ENCODE measurements at places on chromosomes 2 and 18. TPM values are rescaled to one million over a fixed set of nuclear protein-coding genes. Genes with fewer than 3 reads are reported as not detected.

The TOGARAM2 gene
- not detected for total RNA-seq

The CRYGD gene
- total RNA-seq, result not detected

The TTN gene
- 1.1 TPM for total RNA-seq

The MERTK gene
- total RNA-seq, result 3.9 TPM

The C2orf49 gene
- 11.6 TPM for total RNA-seq

The GPN1 gene
- total RNA-seq, result 40.9 TPM

The TSN gene
- total RNA-seq, result 83.0 TPM

The RHBDD1 gene
- 7.8 TPM for total RNA-seq

The EPG5 gene
- total RNA-seq, result 16.2 TPM

The PLGLB1 gene
- total RNA-seq, result 0.62 TPM

The APCDD1 gene
- total RNA-seq, result not detected

The FSHR gene
- not detected for total RNA-seq

The FAM117B gene
- total RNA-seq, result 3.6 TPM

The STARD6 gene
- total RNA-seq, result not detected

The BBS5 gene
- total RNA-seq, result 3.3 TPM

The ZNF892 gene
- total RNA-seq, result not detected

The B3GNT2 gene
- 18.0 TPM for total RNA-seq

The CARF gene
- total RNA-seq, result 4.4 TPM

The GCFC2 gene
- 31.1 TPM for total RNA-seq

The MARCO gene
- total RNA-seq, result not detected

The TRIM43 gene
- total RNA-seq, result not detected

The C2orf15 gene
- total RNA-seq, result 4.4 TPM

The NHEJ1 gene
- 16.7 TPM for total RNA-seq

The IL1RL2 gene
- 0.11 TPM for total RNA-seq

The ELOA2 gene
- total RNA-seq, result not detected

The TET3 gene
- 6.1 TPM for total RNA-seq

The ANKZF1 gene
- total RNA-seq, result 67.9 TPM

The FBXO41 gene
- total RNA-seq, result 7.7 TPM

The MYCN gene
- not detected for total RNA-seq

The OR6B2 gene
- total RNA-seq, result not detected

The MSTN gene
- total RNA-seq, result not detected

The EML6 gene
- total RNA-seq, result 15.7 TPM

The CD28 gene
- total RNA-seq, result not detected

The SLC1A4 gene
- 9.1 TPM for total RNA-seq

The CDK15 gene
- 2.4 TPM for total RNA-seq

The TNFRSF11A gene
- total RNA-seq, result 26.5 TPM

The BOLL gene
- not detected for total RNA-seq

The GPR155 gene
- 0.69 TPM for total RNA-seq

The GPR17 gene
- total RNA-seq, result 1.0 TPM

The HOXD13 gene
- total RNA-seq, result 0.36 TPM

The VWA3B gene
- total RNA-seq, result not detected

The HOXD10 gene
- not detected for total RNA-seq

The PIEZO2 gene
- total RNA-seq, result not detected

The NOSTRIN gene
- total RNA-seq, result 0.69 TPM

The PID1 gene
- 0.84 TPM for total RNA-seq

The PSTPIP2 gene
- total RNA-seq, result 0.11 TPM

The DSC3 gene
- total RNA-seq, result 11.1 TPM

Data from PC-3 (cell line).